ENCODE measurements at places on chromosomes 5 and 9. TPM values are rescaled to one million over a fixed set of nuclear protein-coding genes. Genes with fewer than 3 reads are reported as not detected.

GRCh38 chr9:131194762-131195161, 69.4 kb downstream of the NUP214 start:
- no peak overlapping the region for H3K27ac ChIP-seq
- H3K27me3 ChIP-seq, result no peaks in the 10 kb centered on the region
- H3K4me3 ChIP-seq, result no peak overlapping the region
- no peak for DNase-seq
- peaks cover 31% of the 10 kb centered on the region for H3K36me3 ChIP-seq
- H3K4me1 ChIP-seq, result no peaks in the 10 kb centered on the region

GRCh38 chr5:173911623-173912022, 23.5 kb downstream of the CPEB4 start:
- no peaks in the 10 kb centered on the region for H3K27me3 ChIP-seq
- DNase-seq, result no peak
- H3K4me1 ChIP-seq, result peaks cover 9% of the 10 kb centered on the region
- H3K4me3 ChIP-seq, result no peak overlapping the region
- no peak overlapping the region for H3K27ac ChIP-seq

- no peak overlapping the region for H3K4me3 ChIP-seq
- no peaks in the 10 kb centered on the region for H3K36me3 ChIP-seq
- H3K27me3 ChIP-seq, result no peaks in the 10 kb centered on the region
- DNase-seq, result no peak
- H3K4me1 ChIP-seq, result no peaks in the 10 kb centered on the region
- no peak overlapping the region for H3K27ac ChIP-seq
Measured at GRCh38 chr5:57989378-57989777, 470.5 kb downstream of the PLK2 start.

GRCh38 chr5:10145923-10146401, 103.7 kb downstream of the ATPSCKMT start:
- no peak overlapping the region for H3K4me3 ChIP-seq
- H3K4me1 ChIP-seq, result no peaks in the 10 kb centered on the region
- no peak for DNase-seq
- no peaks in the 10 kb centered on the region for H3K27me3 ChIP-seq
- no peaks in the 10 kb centered on the region for H3K36me3 ChIP-seq

DNA sequence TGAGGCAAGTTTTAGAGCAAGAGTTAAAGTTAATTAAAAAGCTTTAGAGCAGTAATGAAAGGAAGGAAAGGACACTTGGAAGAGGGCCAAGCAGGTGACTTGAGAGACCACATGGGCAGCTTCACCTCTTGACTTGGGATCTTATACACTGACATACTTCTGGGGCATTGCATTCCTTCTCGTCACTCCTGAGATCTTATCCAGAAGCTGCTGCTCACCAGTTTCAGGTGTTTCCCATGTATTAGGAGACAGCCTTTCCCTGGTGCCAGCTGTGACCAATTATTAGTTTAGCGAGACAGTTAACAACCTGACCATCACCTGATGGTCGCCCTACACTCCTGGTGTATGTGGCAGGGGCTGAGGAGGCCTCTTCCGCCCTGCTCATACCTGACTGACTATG, 382.1 kb downstream of the KDM4C start:
- H3K27me3 ChIP-seq, result no peaks in the 10 kb centered on the region
- no peak overlapping the region for H3K27ac ChIP-seq
- no peaks in the 10 kb centered on the region for H3K36me3 ChIP-seq
- H3K4me1 ChIP-seq, result no peaks in the 10 kb centered on the region

DNA sequence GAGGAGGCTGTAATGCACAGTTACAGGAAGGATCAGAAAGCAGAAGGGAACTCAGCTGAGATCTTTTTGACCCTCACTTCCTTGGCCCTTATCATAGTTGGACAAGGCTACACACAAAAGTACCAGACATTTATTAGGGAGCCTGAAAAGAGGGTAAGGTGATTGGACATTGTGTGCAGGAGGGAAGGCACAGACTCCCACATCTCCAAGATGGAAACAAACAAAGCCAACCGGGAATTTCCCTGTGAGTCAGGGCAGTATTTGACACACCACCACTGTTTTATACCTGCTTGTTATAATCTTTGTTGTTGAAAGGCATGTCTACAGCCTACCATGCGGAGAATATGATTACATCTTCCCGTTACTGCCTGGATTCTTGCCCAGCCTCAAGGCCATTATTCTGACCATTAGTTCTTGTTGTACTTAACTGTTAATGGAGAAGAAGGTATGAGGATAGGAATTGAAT, 3.0 kb upstream of the CCNG1 start:
- H3K4me3 ChIP-seq, result no peak overlapping the region
- H3K27ac ChIP-seq, result no peak overlapping the region
- no peak for DNase-seq
- H3K36me3 ChIP-seq, result peaks cover 5% of the 10 kb centered on the region

- H3K27ac ChIP-seq, result no peak overlapping the region
- no peak for DNase-seq
- H3K4me3 ChIP-seq, result no peak overlapping the region
- no peaks in the 10 kb centered on the region for H3K27me3 ChIP-seq
Measured at GRCh38 chr5:92494508-92494907, 1086.5 kb downstream of the NR2F1-AS1 start.

DNA sequence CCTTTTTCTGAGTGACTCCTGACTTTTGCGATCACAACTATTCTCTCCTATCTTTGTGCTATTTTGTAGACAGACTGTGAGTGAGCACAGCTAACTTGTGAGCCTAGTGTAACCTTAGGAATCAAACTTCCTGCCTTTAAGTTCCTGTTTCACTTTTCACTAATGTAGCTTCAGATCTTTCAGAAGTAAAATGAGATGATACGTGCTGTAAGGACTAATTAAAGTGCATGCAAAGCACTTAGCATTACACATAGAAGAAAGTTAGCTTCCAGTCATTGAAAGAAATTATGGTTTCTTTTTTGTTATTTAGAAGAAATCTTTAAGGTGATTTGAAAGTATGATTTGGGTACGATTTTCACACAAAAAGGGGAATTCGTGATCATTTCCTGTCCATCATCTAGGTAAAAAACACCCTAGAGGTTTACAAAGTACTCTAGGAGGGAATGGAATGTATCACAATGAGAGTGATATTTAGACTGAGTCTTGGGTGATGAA, 122.7 kb downstream of the ST8SIA4 start:
- H3K27me3 ChIP-seq, result no peaks in the 10 kb centered on the region
- H3K4me1 ChIP-seq, result no peaks in the 10 kb centered on the region
- H3K27ac ChIP-seq, result no peak overlapping the region
- DNase-seq, result no peak
- H3K36me3 ChIP-seq, result no peaks in the 10 kb centered on the region

- no peak for DNase-seq
- H3K27me3 ChIP-seq, result no peaks in the 10 kb centered on the region
- H3K27ac ChIP-seq, result no peak overlapping the region
- H3K4me3 ChIP-seq, result no peak overlapping the region
- peaks cover 23% of the 10 kb centered on the region for H3K36me3 ChIP-seq
- no peaks in the 10 kb centered on the region for H3K4me1 ChIP-seq
Measured at GRCh38 chr9:71736236-71736635, 32.1 kb downstream of the CEMIP2 start.

The SPEF2 gene
- total RNA-seq, result 1.3 TPM

The FAM170A gene
- not detected for total RNA-seq

The CORO2A gene
- total RNA-seq, result 26.2 TPM

The SPINK6 gene
- not detected for total RNA-seq
